ENCODE measurements at places on chromosomes 6 and 20.

DNA sequence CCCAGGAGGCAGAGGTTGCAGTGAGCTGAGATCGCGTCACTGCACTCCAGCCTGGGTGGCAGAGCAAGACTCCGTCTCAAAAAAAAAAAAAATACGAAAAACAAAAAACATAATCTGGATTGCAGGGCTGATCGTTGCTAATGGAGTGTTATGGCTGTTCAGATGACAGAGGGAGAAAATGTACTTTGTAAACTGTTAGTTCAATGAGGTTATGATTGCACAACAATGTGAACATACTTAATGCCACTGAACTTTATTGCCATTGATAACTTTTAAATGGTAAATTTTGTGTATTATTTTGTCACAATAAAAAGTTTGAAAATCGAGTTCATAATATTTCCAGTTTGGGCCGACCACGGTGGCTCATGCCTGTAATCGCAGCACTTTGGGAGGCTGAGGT lies 10.5 kb downstream of the C20orf173 start:
- DNase-seq = no peak

DNA sequence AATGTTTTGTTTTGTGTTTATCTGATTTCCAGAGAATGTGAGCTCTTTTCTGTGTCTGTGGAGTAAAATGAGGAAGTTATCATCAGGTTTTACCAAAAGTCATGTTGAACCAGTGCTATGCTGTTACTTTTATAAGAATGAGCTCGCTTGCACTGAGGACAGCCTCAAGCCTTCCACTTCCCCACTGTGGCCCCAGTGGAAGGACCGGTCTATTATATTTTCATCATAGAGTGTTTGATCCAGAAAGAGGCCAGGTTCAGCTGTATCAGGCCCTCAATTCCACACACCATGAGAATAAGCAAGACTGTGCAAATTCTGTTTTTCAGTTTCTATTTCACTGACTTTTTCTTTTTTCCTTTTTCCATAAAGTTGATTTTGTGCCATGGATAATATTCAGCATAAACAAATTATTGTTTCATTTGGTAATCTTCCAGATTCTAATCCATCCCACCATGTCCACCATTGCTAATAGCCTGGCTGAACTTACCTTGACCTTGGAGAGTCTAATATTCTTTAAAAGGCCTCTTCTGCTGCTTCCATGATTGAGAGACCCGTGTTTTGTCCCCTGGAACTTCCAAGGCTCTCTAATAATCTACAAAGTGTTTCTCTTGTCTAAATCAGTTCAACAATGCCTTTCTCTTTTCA lies 286.2 kb downstream of the THBS2 start:
- DNase-seq = peak; percentile 96

DNA sequence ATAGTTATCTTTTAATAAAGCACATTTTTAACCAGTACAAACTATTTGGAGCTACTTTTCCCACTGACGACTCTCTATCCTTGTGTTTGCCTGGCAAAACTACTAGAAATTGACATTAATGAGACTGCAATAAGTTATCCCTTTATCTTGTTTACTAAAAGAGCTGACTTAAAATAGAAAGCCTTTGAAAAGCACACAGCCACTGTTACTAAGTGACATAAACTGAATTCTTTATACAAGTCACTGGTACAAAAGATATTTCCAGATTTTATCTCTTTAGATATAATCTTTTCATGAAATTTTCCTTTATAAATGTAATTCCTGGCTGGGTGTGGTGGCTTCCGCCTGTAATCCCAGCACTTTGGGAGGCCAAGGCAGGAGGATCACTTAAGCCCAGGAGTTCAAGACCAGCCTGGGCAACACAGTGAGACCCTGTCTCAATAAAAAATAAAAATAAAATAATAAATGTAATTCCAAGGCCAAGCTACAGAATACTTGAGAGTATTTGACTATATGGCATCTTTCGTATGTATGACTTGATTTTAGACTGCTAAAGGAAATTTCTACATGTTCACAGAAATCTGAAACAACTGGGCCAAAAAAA lies 9.5 kb downstream of the MBOAT1 start:
- DNase-seq = no peak

- no peak for DNase-seq
These were observed 79.3 kb downstream of the SLC24A3 start for GRCh38 chr20:19291818-19292132.

GRCh38 chr6:128209771-128210170 lies 308.9 kb upstream of the THEMIS start:
- DNase-seq = no peak

DNA sequence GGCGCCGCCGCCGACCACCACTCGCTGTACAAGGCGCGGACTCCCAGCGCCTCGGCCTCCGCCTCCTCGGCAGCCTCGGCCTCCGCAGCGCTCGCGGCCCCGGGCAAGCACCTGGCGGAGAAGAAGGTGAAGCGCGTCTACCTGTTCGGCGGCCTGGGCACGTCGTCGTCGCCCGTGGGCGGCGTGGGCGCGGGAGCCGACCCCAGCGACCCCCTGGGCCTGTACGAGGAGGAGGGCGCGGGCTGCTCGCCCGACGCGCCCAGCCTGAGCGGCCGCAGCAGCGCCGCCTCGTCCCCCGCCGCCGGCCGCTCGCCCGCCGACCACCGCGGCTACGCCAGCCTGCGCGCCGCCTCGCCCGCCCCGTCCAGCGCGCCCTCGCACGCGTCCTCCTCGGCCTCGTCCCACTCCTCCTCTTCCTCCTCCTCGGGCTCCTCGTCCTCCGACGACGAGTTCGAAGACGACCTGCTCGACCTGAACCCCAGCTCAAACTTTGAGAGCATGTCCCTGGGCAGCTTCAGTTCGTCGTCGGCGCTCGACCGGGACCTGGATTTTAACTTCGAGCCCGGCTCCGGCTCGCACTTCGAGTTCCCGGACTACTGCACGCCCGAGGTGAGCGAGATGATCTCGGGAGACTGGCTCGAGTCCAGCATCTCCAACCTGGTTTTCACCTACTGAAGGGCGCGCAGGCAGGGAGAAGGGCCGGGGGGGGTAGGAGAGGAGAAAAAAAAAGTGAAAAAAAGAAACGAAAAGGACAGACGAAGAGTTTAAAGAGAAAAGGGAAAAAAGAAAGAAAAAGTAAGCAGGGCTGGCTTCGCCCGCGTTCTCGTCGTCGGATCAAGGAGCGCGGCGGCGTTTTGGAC lies 2.0 kb downstream of the SOX4 start:
- peak; percentile 56 for DNase-seq

- DNase-seq = no peak
These were observed 41.3 kb downstream of the TTI1 start for GRCh38 chr20:37991908-37992307.

GRCh38 chr6:109447878-109448555 lies 7.5 kb downstream of the SMPD2 start:
- DNase-seq = no peak

DNA sequence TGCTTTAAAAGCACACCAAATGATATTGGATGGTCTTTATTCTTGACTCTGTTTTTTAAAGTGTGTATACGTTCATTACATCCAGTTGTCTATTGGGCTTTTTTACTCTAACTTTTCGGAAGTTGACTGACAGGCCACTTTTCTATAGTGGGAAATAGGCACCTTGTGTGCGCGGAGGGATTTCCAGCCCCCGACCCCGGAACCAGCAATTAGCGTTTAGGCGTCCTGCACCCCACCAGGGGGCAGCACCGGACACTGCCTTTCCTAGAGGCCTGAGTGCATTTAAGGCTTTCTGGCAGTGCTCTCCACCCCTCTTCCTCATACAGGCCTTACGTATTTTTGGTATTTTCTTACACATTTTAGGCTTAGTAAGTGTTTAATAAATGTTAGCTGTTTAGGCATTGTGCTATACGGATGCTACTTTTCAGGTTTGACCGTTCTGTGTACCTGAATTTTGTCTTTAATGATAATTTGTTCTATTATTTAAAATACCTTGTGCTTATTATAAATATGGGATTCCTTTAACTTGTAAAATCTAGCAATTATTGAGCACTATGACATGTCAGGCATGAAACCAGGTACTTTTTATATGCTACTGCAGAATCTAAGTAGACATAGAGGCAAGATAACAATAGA lies 231.8 kb downstream of the BCKDHB start:
- peak; percentile 66 for DNase-seq

DNA sequence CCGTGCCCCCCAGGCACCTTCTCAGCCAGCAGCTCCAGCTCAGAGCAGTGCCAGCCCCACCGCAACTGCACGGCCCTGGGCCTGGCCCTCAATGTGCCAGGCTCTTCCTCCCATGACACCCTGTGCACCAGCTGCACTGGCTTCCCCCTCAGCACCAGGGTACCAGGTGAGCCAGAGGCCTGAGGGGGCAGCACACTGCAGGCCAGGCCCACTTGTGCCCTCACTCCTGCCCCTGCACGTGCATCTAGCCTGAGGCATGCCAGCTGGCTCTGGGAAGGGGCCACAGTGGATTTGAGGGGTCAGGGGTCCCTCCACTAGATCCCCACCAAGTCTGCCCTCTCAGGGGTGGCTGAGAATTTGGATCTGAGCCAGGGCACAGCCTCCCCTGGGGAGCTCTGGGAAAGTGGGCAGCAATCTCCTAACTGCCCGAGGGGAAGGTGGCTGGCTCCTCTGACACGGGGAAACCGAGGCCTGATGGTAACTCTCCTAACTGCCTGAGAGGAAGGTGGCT lies 960 bp downstream of the TNFRSF6B start:
- peak; percentile 31 for DNase-seq

GRCh38 chr20:32017711-32018251 lies 7.5 kb downstream of the CCM2L start:
- DNase-seq = no peak
